ENCODE measurements at places on chromosomes 4 and X.
A peak's percentile ranks its signal among the peaks of the same experiment; 100 is the strongest.

DNA sequence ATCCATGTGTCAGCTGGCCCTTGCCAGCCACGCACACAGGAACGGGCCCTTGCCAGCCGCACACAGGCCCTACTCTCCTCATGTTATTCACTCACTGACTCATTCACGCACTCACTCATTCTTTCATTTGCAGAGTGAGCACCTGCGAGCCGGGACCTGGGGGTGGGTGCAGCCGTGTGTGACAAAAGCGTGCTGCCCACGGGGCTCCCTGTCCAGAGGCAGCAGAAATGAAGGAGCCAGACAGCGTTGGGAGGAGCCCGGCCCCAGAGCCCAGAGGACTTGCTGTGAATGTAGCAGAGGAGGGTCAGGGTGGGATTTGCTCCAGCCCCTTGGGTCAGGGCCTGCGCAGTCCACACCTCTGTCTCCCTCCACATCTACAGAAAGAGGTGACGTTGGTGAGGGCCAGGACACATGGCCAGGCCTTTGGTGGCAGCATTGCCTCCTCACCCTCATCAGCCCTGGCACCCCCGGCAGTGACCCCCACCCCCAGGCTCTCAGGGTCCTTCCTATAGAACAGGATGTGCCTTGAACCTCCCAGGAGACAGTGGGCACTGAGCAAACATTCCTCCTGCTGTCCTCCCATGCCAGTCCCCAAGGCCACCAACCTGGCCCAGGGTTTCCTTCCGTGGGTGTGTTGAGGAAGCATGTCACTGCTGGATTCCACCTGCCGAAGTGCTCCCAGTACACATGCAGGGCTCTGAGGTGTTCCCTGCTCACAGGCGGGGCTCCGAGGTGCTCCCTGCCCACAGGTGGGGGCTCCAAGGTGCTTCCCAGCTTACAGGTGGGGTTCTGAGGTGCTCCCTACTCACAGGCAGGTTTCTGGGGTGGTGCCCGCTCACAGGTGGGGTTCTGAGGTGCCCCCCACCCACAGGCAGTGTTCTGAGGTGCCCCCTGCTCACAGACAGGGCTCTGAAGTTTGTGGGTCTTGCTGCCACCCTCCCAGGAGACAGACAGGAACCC, 105.7 kb downstream of the HMX1 start:
- DNase-seq = no peak

DNA sequence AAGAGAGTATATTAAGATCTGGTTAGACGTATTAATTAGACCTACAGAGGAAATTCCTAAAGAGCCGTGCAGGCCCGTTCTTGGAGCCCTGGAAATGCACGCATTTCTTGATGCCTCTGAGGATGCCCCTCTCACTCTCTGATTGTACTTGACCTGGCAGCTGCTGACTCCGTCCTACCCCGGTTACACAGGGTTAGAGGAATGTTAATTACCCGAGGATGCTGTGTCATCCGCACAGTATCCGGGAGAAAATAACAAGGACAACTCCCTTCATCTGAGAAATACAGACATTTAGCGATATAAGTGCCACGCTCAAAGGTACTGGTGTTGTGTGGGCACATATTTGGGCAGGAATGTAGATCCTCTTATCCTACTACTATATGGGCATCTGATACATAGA, 404.6 kb upstream of the FAT1 start:
- no peak for DNase-seq

- DNase-seq = no peak
Observed at GRCh38 chrX:132875650-132876522, 82.5 kb downstream of the HS6ST2 start.

GRCh38 chr4:73589261-73589847, 30.9 kb downstream of the RASSF6 start:
- DNase-seq = no peak

DNA sequence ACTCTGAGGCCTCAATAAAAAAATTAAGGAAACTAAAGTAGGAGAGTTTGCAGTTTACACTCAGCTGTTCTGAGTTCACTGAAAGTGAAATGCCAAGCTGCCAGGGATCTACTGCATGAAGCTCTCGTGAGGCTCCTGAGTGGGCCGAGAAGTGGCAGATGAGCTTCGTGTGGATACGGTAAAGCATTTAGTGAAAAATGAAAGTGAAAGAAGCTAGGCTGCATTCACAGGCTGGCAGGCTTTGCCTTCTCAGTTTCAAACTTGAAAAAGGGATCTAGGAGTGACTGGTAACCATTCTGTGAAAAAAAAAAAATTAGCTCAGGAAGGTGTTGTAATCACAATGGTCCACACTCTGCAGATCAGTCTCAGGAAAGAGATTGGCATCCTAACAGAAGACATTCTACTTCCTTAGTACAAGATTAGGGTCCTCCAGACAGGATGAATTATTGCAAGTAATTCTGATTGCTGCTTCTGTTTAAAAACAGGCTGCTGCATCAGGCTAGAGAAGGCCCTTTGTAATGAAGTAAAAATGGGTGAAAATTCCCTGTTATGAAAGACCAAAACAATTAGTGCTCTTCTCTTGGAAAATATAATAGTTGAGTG, 679.9 kb downstream of the RPA4 start:
- peak; percentile 3 for DNase-seq

- DNase-seq = no peak
Observed at GRCh38 chrX:71195964-71196649, 26.9 kb upstream of the GJB1 start.

- DNase-seq = no peak
Observed at GRCh38 chr4:54224996-54225597, 4.0 kb upstream of the PDGFRA start.

DNA sequence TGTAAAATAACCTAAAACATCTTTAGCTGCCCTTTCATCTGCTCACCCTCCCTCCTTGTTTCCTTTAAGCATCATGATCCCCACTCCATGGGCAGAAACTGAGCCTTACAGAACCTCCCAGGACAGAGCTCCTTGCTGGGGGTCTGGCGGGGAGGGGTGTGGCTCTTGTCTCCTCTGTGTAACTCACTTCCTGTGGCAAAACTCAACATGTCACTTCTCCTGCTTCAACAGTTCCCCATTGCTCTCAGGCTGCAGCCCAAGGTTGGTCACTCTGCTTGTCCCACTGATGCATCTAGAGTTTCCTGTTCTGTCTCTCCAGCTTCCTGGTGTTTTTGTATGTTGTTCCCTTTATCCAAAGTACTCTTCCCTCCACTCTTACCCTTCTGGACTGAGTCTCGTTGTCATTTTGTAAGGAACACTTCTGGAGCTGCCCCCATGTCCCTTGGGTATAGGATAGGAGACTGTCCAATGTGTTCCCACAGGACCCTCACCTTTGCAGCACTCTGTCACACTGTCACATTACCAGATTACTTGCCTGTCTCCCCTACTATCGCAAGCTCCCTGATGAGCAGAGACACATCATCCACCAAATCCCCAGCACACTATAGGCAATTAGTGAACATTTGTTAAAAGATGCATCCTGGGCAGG, 19.6 kb downstream of the TMEM31 start:
- DNase-seq = no peak

DNA sequence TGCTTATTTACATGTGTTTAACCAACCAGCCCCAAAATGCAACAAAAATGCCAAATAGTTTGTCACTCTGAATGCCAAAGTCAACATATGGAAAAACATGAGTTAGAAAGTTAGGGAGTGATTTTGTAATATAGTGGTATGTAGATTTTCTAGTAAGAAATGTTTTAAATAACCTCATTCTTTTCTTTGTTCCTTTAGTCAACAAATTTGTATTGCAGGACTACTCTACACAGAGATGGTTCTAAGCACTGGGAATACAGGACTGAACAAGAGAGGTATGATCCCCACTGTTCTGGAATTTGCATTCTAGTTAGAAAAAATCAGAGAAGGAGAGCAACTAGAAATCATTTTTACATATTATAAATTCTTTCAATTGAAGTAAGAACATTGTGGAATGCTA, 218.8 kb upstream of the ANXA10 start:
- no peak for DNase-seq

DNA sequence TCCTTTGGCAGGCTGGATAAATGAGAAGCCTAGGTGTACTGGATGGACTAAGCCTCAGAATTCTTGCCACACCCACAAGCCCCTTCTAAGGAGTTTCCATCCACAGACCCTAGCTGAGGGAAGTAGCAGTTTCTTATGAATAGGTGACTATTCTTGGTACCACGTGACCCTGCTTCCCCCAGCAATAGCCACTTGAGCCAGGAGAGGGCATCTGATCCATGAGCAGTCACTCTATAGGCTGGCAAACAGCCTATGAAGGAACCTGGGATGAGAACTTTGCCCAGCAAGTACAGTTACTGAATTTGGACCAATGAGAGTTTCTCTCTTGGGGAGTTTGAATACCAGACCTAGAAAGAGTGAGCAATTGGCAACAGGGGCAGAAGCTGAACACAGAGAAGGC, 84.0 kb downstream of the RTL9 start:
- no peak for DNase-seq

- DNase-seq = no peak
Observed at GRCh38 chr4:154528869-154529268, 21.3 kb downstream of the PLRG1 start.

DNA sequence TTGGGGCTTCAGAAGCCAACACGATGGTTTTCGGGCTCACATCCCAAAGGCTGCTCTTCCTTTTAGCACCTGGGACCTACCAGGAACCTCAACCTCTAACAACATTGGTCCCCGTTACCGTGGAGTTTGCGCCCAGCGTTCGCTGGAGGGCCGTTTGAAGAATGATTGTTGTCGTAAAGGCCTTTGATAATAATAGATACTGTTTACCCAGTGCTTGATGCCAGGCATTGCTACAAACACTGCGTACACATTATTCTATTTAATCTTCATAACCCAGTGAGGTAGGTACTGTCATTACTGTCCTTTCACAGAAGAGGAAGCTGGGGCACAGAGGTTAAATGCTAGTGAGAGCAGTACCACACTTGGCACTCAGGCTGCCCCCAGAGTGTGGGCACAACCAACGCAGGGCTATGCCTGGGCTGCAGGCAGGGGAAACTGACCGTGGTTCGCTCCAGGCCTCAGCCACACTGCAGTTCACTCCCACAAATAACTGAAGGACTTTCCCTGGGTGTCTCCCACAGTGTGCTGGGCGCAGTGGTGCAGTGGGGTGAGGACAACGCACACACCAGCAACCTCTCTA, 1.0 kb upstream of the ACSL1 start:
- DNase-seq = no peak

DNA sequence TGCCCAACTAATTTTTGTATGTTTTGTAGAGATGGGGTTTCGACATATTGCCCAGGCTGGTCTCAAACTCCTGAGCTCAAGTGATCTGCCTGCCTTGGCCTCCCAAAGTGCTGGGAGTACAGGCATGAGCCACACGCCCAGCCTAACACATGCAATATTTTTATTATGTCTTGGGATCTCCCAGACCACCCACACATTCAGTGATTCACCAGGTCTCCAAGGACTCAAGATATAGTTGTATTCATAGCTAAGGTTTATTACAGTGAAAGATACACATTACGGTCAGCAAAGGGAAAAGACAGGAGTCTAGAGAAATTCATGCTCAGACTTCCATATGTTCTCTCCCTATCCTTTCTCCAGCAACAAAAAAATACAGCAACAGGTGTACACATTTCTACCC, 25.5 kb upstream of the FAM120C start:
- no peak for DNase-seq

DNA sequence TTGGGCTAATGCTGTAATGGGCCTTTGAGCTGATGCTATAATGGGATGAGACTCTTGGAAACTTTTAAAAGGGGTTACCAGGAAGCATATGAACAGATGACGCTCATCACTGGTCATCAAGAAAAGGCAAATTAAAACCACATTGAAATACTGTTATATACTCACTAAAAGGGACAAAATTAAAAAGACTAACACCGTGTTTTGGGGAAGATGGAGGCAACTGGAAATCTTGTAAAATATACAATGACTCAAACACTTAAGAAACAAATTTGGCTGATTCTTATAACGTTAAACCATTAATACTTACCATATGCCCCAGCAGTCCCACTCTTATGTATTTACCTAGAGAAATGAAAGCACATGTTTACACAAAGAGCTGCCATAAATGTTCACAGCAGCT, 207.2 kb upstream of the GPRIN3 start:
- no peak for DNase-seq

DNA sequence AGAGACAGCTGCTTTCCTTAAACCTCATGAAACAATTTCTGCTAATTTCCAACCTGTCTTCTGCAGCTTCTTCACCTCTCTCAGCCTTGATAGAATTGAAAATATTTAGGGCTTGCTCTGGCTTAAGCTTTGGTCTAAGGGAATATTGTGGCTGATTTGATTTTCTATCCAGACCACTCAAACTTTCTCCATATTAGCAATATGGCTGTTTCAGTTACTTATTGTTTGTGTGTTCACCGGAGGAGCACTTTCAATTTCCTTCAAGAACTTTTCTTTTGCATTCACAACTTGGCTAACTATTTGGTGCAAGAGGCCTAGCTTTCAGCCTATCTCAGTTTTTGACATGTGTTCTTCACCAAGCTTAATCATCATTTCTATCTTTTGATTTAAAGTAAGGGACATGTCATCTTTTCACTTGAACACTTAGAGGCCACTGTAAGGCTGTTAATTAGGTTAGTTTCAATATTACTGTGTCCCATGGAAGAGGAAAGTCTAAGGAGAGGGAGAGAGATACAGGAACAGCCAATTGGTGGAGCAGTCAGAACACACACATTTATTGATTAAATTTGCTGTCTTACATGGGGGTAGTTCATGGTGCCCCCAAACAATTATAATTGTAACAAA, 213.2 kb downstream of the RASL11B start:
- no peak for DNase-seq

- no peak for DNase-seq
Observed at GRCh38 chr4:105666693-105667092, 41.8 kb downstream of the INTS12 start.

- no peak for DNase-seq
Observed at GRCh38 chr4:41644288-41644914, 104.1 kb downstream of the PHOX2B start.

- no peak for DNase-seq
Observed at GRCh38 chr4:11774346-11774745, 345.7 kb upstream of the HS3ST1 start.

DNA sequence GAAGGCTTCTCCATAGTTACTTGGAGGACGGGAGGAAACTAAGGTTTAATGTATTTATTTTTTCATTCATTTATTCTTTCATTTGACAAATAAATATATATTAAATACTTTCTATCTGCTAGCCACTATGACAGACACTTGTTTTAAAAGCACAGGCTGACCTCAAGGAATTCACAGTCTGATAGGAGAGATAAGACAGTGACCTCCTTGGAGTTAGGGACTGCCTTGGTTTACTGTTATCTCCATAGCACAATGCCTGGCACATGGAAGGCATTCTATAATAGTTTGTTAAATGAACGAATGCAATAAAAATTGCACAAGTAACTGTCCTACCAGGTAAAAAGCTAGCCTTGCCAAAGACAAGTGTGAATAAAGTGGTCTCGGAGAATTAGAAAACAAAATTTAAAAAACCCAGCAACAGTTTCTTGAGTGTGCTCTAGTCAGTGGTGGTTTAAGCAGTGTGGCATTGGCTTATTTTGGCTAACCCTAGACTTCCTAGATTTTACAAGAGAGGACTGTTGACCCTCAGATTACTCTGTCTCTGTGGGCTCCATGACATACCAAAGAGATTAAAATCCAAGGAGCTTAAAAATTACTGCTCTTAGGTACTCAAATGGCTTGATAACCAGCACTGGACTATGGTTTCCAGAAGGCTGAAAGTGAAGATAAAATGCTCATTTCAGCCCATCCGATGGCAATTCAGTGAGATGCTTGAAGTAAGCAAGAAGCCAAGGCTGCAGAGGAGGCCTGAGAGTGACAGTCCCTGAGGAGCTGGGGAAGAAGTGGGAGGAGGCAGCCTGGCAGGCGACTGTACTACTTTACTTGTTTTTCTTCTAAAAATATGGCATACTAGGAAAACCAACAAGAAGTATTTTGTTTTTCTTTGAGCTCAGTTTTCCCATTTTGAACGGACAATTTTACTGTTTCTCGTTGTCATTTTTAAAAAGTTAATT, 9.6 kb downstream of the AFP start:
- DNase-seq = no peak

- DNase-seq = no peak
Observed at GRCh38 chr4:89922848-89923416, 28.3 kb downstream of the MMRN1 start.

Measured in stimulated activated CD8-positive, alpha-beta memory T cell treated with anti-CD3 and anti-CD28 coated beads, Interleukin-2, amount 100 ng/mL, for 1 hour (primary cell).